CD4-positive, alpha-beta T cell (primary cell): ENCODE measurements at places on chromosomes 6 and 20.

DNA sequence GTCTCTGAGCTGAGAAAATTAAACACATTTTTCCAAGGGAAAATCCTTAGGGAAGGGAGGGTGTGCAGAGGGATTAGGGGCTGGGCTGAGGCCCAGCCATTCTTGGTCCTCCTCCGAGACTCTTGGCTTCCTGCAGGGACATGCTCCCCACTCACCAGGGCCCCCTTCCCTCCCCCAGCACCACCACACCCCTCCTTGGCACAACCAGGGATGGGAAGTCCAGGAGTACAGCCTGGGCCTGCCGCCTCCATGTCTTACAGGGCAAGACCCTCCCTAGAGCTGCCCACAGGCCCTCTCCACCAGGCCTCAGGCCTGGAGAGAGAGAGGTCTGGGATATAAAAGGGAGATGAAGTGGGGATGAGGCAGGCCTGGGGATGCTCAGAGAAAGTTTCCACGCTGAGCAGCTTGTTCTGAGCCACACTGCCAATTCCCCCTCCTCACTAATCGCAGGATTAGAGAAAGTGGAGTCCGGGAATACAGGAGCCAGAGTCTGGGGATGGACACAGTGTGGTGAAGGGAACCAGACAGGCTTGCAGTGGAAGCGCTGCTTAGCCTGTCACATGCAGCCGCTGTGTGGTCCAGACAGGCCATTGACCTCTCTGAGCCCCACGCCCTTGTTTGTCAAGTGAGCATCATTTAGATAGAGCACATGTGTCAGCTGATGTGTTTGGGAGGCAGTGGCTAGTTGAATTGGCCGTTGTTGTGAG lies 105.5 kb downstream of the MRPL14 start:
- DNase-seq = no peak

GRCh38 chr20:1860446-1860845 lies 34.8 kb upstream of the SIRPA start:
- DNase-seq = no peak

- peak; percentile 74 for DNase-seq
These were observed 132.8 kb downstream of the CDK19 start for GRCh38 chr6:110682460-110682853.

GRCh38 chr6:41687501-41688175 lies 47.8 kb downstream of the TFEB start:
- DNase-seq = no peak

- DNase-seq = no peak
These were observed 21.6 kb downstream of the DUSP22 start for GRCh38 chr6:313917-314316.

DNA sequence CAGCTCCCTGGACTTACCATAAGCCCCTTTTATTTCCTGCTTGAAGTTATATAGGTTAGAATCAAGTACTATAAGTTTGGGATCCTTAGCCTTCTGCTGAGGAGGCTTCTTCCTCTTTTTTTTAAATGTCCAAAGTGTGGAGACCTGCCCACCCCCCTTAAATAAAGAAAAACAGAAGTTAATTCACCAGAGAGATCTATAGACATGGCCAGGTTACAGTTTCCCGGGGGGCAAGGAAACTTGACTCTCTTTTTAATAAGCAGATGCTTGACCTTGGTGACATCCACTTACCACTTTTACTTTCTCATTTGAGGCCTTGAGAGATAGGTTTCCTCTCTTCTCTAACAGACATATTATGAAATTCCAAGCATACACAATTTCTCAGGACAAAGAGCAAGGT lies 88.3 kb downstream of the BMP2 start:
- DNase-seq = no peak

- DNase-seq = no peak
These were observed 320.3 kb downstream of the BMP2 start for GRCh38 chr20:7087803-7088202.

DNA sequence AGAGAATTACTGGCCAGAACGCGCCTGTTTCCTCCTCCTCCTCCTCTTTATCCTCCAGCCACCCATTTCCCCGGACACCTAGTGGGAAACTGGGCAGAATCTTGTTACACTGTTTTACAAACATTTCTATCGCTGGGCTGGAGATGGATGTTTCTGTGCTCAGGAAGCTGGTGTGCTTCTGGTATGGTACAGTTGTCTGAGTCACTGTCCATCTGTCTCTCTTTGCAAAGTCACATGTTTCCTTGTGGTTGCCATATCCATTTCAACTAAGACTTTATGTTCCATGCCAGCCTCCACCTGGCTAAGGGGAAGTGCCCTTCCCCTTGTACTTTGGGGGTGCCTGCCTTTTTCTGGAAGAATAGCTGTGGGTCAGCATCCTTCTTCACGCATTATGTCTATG lies 52.9 kb upstream of the SLC22A16 start:
- DNase-seq = no peak

DNA sequence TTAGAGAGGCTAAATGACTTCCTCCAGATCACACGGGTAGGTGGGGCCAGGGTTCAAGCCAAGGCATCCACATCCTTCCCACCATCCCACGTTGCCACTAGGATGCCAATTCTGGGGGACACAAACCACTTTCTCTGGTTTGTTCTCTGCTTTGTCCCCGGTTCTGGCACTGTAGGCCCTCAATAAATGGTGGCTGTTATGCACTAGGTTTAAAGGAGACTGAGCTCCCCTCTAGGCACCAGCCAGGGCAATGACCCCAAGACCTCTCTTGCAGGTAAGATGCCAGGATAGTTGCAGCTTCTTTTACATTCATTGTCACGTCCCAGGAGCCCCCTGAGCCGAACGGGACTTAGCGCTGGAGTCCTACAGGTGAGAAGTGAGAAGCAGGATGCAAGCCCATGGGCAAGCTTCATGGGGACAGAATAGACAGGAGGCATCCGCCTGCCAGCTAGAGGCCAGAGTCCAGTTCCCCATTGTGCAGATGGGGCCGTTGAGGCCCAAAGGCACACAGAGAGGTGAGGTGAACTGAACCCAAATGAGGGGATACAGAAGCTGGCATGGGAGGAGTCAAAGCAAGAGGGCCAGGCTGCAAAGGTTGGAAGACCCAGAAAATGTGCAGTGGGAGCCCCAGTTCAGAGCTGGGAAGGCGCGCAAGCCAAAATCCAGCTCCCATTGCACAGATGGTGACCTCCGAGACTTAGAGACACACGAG lies 677 bp downstream of the PXMP4 start:
- no peak for DNase-seq

DNA sequence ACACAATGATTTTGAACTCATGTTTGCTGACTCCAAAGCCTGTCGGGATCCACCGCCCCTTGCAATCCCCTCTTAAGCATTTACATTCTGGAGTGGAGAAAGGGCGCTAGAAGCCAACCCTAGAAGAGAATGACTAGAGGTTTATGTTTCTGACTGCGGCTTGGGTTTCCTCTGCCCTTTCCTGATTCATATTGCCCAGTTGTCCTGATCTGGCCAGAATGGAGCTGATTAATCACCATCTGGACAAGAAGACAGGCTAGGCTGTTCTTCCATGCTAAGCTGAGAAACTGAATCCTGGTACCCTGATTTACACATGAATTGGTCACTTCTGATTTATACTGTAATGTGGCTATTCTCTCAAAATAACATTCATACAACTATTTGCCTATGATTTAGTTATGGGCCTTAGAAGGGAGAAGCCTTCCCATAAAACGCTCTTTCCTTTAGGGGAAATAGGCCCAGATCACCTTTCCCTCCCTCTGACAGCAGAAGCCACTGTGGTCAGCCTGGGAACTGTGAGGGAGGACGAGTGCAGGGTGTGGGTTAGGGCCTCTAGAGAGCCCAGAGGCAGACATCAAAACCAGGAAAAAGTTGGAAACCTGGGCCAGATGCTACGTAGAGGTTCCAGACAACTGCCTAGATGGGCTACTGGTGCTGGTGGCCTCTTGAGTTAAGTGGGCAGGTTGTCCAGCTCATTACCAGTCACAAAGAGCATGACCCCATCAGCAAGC lies 199.2 kb upstream of the PRDM1 start:
- DNase-seq = no peak

DNA sequence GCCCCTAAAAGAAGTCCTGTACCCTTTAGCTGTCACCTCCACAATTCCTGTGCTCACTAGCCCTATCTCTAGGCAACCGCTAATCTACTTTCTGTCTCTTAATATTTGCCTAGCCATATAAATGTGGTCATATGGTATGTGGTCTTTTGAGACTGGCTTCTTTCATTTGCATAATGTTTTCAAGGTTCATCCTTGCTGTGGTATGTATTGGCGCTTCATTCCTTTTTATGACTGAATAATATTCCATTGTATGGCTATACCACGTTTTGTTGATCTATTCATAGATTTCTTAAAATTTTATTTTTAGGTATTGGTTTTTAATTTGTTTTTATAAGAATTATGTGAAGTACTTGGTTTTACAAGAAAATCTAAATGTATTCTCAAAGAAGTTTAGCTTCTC lies 70.0 kb downstream of the MAP3K4 start:
- no peak for DNase-seq

GRCh38 chr20:56628873-56629463 lies at the start of gene TFAP2C:
TSS of gene TFAP2C (plus strand) at chr20:56629306. CDS start at chr20:56629545, 239 bp downstream.
- DNase-seq = no peak

- no peak for DNase-seq
These were observed 89.4 kb downstream of the JAG1 start for GRCh38 chr20:10584371-10584770.

GRCh38 chr20:59999502-59999901 lies 41.3 kb downstream of the CDH26 start:
- DNase-seq = no peak

- DNase-seq = no peak
These were observed 131.1 kb downstream of the TBXT start for GRCh38 chr6:166036316-166037095.

GRCh38 chr6:127796713-127797112 lies 104.1 kb downstream of the THEMIS start:
- no peak for DNase-seq

GRCh38 chr20:39013662-39014109 lies 51.5 kb downstream of the DHX35 start:
- DNase-seq = no peak

GRCh38 chr6:43871933-43872332 lies 101.9 kb downstream of the VEGFA start:
- no peak for DNase-seq

DNA sequence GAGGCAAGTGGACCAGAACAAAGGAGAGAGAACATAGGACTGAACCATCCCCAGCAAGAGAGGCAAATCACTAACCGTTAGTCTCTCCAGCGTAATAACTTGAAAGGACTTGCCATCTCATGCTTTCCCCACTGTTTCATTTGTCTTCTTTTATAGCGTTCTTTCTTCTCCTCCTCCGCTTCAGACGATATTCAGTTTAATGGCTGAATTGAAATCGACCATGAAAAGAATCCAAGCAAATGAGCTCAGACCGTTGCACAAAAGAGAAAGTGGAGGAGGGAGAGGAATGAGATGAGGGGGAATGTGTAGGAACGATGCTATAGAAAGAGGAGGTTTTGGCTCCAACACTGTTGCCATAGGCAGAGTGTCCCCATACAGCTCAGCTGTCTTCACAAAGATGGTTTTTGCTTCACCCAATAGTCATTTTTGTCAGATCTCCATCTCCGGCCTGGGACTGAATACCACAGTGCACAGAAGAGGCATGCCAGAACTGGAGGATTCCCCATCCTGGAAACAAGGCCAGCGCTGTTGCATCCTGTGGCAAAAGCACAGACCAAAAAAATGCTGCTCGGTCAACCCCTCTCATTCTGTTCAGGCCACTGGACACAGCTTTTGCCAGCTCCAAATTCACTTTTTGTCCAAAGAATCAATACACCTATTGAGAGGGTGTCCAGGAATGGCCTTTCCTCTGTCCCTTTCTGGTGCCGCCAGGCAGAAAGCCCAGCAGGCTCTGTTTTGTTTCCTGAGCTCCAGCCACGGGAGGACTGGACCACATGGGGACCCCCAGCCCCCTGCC lies 176.1 kb downstream of the ID4 start:
- DNase-seq = no peak

- no peak for DNase-seq
These were observed 149.7 kb downstream of the PRL start for GRCh38 chr6:22146931-22147701.

DNA sequence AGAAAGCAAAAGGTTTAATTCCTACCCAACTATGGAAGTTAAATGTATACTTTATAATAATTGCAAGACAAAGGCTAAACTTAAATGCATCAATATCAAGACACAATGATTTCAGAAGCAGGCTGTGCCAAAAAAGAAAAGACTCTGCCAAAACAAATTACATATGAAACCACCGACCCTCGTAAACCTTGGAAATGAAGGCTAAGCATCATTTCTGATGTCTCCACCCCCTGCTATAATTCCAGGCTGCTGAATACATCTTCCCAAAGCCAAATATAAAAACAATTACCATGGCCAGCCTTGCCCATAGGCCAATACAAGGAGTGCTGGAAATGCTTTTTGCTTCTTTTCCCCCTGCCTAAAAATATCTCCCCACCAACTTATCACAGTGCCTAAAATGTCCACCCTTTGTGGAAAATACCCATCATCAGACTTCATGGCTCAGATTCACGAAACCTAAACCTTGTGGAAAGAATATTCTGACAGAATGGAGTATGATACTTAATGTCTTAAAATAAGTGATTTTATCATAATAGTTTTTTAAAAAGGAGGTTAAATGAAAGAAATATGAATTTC lies 37.4 kb downstream of the RCAN2 start:
- DNase-seq = no peak

DNA sequence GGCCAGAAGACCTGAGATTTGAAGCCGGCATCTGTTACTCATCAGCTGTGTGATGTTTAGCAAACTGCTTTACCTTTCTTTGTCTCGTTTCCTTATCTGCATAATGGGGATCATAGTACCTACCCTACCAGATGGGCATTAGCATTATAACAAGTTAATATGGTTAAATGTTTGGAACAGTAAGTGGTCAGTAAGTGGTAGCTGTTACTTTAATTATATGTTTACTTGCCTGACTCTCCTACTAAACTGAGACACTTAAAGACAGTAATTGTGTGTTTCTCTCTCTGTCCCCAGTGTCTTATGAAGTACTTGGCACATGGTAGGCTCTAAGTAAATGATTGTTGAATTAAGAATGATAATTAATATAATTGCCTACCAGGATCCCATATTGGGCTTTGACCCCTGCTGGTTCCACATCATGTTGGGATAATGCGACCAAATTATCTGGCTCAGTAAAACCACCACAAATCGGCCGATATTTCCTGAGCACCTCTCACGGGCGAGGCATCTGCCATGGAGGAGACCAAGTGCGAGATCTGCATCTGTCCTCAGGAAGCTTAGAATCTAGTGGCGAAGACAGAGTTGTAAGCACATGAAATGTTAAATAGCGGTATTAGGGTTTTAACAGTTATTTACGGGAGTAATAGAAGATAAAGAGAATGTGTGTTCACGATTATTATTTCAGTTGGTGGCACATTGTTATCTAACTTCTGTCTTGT lies 31.4 kb downstream of the PTK7 start:
- DNase-seq = no peak

DNA sequence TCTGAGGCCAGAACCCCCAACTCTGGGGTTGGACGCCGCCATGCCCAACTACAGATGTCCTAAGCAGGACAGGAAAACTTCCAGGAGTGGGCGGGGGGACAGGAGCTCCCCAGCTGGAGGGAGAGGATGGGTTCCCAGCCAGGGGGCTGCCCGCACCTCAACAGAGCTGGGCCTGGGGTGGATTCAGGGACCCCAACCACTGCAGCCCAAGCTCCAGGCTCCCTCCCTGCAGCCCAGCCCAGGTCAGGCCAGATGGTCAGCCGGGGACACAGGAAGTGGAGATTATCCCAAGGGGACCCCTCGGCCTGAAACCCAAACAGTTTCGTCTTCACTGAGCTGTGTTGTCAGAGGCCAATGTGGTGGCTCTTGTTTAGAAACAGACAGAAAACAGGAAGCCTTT lies 9.4 kb downstream of the LAMA5 start:
- no peak for DNase-seq

- DNase-seq = peak; percentile 1
These were observed 233.9 kb downstream of the PRL start for GRCh38 chr6:22062807-22063408.

- DNase-seq = no peak
These were observed 11.0 kb upstream of the SIM1 start for GRCh38 chr6:100475554-100476320.
